ENCODE measurements at places on chromosomes 16 and 17.

GRCh38 chr16:11495066-11495407 is 91.7 kb downstream of the LITAF start:
- no peak for DNase-seq

DNA sequence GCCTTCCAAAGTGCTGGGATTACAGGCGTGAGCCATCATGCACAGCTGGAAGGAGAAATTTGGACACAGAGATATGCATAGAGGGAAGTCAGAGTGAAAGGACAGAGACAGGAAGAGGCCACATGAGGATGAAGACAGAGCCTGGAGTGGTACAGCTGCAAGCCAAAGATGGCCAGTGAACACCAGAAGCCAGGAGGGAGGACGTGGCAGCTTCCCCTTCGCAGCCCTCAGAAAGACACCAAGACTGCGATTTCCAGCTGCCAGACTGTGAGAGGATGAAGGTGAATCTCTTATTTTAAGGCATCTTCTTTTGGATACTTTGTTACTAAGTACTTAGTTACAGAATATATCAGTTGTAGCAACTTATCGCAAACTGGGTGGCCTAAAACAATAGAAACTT is 60.5 kb upstream of the PLCG2 start:
- no peak for DNase-seq

- DNase-seq, result no peak
Measured at GRCh38 chr17:31561469-31562375, 170.2 kb downstream of the RAB11FIP4 start.

DNA sequence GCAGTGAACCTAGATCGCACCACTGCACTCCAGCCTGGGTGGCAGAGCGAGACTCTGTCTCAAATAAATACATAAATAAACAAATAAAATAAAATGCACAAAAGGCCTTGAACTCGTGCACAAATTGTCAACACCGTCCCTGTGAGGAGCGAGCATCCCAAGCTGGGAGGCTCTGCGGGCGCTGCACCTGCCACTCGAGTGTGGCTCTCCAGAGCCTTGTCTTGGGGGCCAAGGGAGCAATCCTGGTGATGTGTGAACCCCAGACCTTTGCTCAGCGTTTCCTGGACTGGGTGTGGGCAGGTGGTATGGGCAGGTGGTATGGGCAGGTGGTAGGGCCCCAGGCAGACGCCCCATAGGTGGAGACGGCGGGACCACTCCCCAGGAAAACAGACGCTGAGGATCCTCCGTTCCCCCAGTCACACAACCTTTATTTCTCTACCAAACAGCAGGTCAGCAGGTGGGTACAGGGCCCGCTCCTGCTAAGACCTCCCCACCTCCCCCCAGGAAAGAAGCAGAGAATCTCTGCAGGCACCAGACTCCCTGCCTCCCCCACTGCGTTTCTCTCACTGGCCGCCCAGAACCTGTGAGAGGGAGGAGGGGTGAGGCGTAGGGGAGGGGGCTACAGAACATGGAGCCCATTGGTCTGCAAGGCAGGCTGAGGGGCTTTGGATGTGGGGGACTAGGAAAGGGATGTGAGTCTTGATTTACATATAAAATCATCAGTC is 7.4 kb upstream of the P2RX1 start:
- DNase-seq, result no peak
